ENCODE measurements at places on chromosomes 1 and 21.

DNA sequence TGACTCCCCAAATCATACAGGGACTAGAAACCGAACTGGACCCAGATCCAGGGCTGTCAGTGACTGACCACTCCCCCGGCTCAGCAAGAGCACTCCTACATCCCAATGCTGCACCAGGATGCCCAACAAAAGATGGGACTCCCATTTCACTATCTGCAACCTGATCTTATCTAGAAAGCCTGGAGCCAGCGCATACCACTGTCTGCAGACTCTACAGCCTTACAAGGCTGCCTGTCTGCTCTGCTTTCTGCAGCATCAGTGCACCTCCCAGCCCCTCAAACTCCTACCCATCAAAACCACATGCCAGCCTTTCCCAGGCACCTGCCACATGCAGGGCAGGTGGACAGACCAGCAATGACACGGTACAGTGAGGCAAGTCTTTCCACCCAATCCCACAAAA is 52.2 kb downstream of the SSBP3 start:
- H3K36me3 ChIP-seq, result no peaks in the 10 kb centered on the region
- no peaks in the 10 kb centered on the region for H3K27me3 ChIP-seq
- peaks cover 83% of the 10 kb centered on the region for H3K4me1 ChIP-seq
- no peak overlapping the region for H3K4me3 ChIP-seq
- no peak for DNase-seq

GRCh38 chr1:156746728-156747631 is 4.5 kb downstream of the HDGF start:
- peak overlapping the region; percentile 97 for H3K27ac ChIP-seq
- H3K4me1 ChIP-seq, result peaks cover 42% of the 10 kb centered on the region
- peaks cover 56% of the 10 kb centered on the region for H3K36me3 ChIP-seq
- peak; percentile 69 for DNase-seq
- H3K4me3 ChIP-seq, result peak overlapping the region; percentile 99

- no peak overlapping the region for H3K4me3 ChIP-seq
- H3K27me3 ChIP-seq, result no peaks in the 10 kb centered on the region
- no peaks in the 10 kb centered on the region for H3K4me1 ChIP-seq
- H3K36me3 ChIP-seq, result no peaks in the 10 kb centered on the region
- H3K27ac ChIP-seq, result no peak overlapping the region
- no peak for DNase-seq
Measured at GRCh38 chr1:55885619-55886018, 670.5 kb upstream of the USP24 start.

- peak overlapping the region; percentile 75 for H3K4me3 ChIP-seq
- H3K4me1 ChIP-seq, result peaks cover 47% of the 10 kb centered on the region
- H3K27ac ChIP-seq, result no peak overlapping the region
- DNase-seq, result no peak
- no peaks in the 10 kb centered on the region for H3K27me3 ChIP-seq
Measured at GRCh38 chr1:241637604-241638003, 2.6 kb downstream of the CHML start.

GRCh38 chr1:206460836-206461426 is 9.3 kb upstream of the IKBKE start:
- H3K4me3 ChIP-seq, result no peak overlapping the region
- H3K4me1 ChIP-seq, result peaks cover 37% of the 10 kb centered on the region
- no peaks in the 10 kb centered on the region for H3K36me3 ChIP-seq
- no peak for DNase-seq
- no peak overlapping the region for H3K27ac ChIP-seq

DNA sequence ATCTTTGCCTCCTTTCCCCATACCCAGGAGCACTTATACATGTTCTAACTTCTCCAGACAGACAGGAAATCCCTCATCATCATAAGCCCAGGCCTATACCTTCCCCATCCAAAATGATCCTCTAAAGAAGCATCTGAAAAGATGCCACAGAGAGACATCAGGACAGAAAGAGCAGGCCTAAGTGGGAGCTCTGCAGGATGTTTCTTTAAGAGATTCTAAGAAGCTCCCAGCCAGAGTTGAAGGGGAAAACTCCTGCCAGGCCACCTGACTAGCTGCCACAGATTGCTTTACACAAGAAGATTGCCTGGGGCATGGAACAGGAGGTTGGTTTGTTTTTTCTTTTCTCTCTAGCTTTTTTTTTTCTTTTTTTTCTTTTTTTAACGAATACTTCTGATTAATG is 275.8 kb downstream of the VAV3 start:
- H3K36me3 ChIP-seq, result no peaks in the 10 kb centered on the region
- H3K4me1 ChIP-seq, result no peaks in the 10 kb centered on the region
- no peaks in the 10 kb centered on the region for H3K27me3 ChIP-seq
- no peak overlapping the region for H3K27ac ChIP-seq
- no peak overlapping the region for H3K4me3 ChIP-seq

Data from activated naive CD4-positive, alpha-beta T cell treated with anti-CD3 and anti-CD28 coated beads for 36 hours (primary cell).